ENCODE measurements at places on chromosomes 1 and 21. TPM values are rescaled to one million over a fixed set of nuclear protein-coding genes. Genes with fewer than 3 reads are reported as not detected.

Gene ERICH3
- total RNA-seq = 0.07 TPM

- H3K4me1 ChIP-seq = no peaks in the 10 kb centered on the region
- no peak for DNase-seq
- no peaks in the 10 kb centered on the region for H3K27me3 ChIP-seq
- no peak overlapping the region for H3K4me3 ChIP-seq
- no peaks in the 10 kb centered on the region for H3K36me3 ChIP-seq
These were observed 48.6 kb upstream of the KCNE1 start for GRCh38 chr21:34560609-34561008.

GRCh38 chr1:192474080-192474683 lies 101.4 kb upstream of the RGS1 start:
- no peaks in the 10 kb centered on the region for H3K36me3 ChIP-seq
- peak overlapping the region; percentile 27 for H3K27ac ChIP-seq
- no peak for DNase-seq
- no peaks in the 10 kb centered on the region for H3K27me3 ChIP-seq

DNA sequence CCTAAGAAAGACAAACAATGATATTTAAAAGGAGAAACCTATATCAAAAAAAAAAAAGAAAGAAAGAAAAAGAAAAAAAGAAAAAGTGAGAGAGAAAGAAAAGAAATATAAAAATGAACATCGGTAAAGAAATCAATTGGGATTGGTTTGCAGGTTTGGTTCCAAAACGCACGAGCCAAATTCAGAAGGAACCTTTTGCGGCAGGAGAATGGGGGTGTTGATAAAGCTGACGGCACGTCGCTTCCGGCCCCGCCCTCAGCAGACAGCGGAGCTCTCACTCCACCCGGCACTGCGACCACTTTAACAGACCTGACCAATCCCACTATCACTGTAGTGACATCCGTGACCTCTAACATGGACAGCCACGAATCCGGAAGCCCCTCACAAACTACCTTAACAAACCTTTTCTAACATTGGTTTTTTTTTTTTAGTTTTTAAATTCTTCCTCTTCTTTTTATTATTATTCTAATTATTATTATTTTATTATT lies 11.7 kb downstream of the LHX9 start:
- H3K27ac ChIP-seq = no peak overlapping the region
- H3K36me3 ChIP-seq = no peaks in the 10 kb centered on the region
- H3K27me3 ChIP-seq = no peaks in the 10 kb centered on the region
- H3K4me3 ChIP-seq = no peak overlapping the region
- no peaks in the 10 kb centered on the region for H3K4me1 ChIP-seq
- DNase-seq = no peak

DNA sequence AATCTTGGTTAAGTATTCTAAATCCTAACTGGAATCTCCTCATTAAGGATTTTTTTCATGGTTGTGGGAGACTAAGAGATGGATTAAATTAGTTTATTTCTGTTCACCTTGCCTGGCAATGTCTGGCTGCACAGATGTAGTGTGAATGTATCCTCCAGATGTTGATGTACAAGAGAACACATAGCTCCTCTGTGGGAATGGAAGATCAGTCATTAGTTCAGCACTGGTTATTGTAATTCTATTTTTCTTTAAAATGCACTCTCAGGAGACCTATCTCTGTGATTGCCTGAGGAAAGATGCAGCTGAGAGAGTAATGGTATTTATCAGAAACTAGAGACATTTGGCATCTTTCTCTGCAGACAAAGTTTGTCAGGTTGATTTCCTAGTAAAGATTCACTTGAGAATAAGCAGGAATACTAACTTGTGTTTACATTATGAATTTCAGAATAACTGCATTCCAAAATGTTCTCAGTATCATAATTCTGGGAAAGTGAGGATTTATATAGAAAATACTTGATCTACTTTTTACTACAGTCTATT lies 178.6 kb downstream of the GIPC2 start:
- no peak overlapping the region for H3K27ac ChIP-seq
- no peak for DNase-seq
- no peaks in the 10 kb centered on the region for H3K4me1 ChIP-seq
- H3K36me3 ChIP-seq = no peaks in the 10 kb centered on the region
- no peaks in the 10 kb centered on the region for H3K27me3 ChIP-seq

Gene ISG20L2
- total RNA-seq = 18.0 TPM

DNA sequence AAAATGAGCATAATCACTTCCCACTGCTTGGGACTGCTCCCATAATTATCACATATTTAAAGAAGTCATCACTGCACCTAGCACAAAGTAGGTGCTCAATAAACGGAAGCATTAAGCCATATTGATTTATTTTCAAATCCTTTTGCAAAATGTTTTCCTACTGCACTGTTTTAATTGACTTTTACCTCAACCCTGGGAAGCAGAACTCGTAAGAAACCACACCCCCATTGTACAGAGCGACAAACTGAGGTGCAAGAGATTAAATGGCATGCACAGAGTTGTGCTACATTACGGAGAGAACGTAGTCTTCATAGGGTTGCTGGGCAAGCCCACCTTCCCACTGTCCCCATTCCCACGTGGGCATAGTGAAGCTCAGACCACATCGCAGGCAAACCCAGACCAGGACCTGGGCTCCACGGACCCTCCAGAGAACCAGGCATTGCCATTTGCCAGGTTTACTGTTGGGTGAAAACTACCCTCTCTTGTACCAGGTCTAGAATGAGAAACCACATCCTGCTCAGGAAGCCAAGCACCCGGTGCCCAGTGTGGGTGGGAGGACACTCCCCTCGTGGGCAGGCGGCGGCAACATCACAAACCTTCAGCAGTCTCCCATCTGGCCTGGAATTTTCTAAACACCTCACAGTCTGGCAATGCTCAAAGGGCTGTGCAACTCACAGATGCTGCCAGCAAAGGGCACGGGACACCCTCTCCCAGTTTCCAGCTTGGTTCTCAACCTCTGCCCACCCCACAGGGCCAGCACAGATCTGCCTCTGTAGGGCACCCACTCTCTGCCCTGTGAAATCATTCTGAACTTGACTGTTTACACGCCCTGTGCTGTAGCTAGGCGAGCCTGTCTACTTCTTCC lies 8.2 kb downstream of the IFFO2 start:
- no peaks in the 10 kb centered on the region for H3K27me3 ChIP-seq
- H3K36me3 ChIP-seq = no peaks in the 10 kb centered on the region
- H3K4me1 ChIP-seq = peaks cover 78% of the 10 kb centered on the region
- no peak overlapping the region for H3K4me3 ChIP-seq
- no peak for DNase-seq
- H3K27ac ChIP-seq = peak overlapping the region; percentile 88

DNA sequence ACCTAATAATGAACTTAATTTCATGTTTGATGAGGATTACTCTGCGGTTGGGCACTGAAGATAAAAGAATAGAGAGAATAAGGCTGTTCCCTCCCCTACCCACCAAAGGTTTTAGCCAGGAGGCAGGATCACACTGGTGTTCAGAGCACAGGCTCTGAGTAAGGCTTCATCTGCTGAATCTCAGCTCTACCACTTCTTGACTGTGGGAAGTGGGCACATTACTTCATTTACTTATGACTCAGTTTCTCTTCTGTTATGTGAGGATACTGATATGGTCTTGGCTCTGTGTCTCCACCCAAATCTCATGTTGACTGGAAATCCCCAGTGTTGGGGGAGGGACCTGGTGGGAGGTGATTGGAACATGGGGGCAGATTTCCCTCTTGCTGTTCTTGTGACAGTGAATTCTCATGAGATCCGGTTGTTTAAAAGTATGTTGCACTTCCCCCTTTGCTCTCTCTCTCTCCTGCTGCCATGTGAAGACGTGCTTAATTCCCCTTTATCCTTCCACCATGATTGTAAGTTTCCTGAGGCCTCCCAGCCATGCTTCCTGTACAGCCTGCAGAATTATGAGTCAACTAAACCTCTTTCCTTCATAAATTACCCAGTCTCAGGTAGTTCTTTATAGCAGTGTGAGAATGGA lies 79.7 kb downstream of the SMYD2 start:
- H3K27ac ChIP-seq = no peak overlapping the region
- H3K27me3 ChIP-seq = no peaks in the 10 kb centered on the region
- peaks cover 18% of the 10 kb centered on the region for H3K36me3 ChIP-seq

- H3K4me1 ChIP-seq = no peaks in the 10 kb centered on the region
- H3K4me3 ChIP-seq = no peak overlapping the region
- H3K36me3 ChIP-seq = no peaks in the 10 kb centered on the region
These were observed 425.1 kb downstream of the SETD4 start for GRCh38 chr21:35635261-35635660.

DNA sequence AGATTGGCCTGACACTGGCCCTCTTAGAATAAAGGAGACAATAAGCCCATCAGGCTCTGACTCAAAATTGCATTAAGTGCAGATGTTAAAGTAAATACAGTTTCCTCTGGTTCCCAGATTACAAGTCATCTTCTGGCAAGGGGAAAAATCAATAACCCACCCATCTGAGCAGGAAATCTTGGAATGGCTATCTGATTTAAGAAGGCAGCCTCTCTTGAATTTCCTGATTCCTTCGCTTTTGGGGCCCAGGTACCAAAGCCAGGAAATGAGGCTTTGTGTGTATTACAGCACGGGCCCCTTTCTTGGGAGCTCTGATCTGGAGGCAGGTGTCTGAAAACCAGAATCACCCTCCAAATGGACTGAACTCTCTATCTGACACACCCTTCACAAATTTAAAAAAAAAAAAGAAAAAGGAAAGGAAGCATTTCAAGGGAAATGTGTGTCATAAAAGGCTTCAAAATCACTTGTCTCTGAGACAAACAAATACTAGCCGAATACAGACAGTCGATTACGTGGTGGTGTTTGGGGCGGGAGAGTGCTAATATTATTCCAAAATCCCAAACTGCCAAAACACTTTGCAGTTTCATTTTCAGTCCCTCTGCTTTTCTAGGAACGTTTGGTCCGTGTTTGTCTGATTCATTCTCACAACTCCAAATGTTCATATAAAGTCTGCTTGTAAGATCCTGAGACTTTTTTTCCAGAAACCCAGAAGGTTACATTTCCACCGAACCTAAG lies 240.9 kb upstream of the CAMK1G start:
- H3K27ac ChIP-seq = no peak overlapping the region
- no peaks in the 10 kb centered on the region for H3K4me1 ChIP-seq
- no peak for DNase-seq
- H3K36me3 ChIP-seq = no peaks in the 10 kb centered on the region
- H3K4me3 ChIP-seq = no peak overlapping the region

GRCh38 chr1:38576241-38576640 lies 283.3 kb downstream of the RRAGC start:
- H3K27ac ChIP-seq = no peak overlapping the region
- no peaks in the 10 kb centered on the region for H3K27me3 ChIP-seq
- H3K4me3 ChIP-seq = no peak overlapping the region
- H3K4me1 ChIP-seq = no peaks in the 10 kb centered on the region

DNA sequence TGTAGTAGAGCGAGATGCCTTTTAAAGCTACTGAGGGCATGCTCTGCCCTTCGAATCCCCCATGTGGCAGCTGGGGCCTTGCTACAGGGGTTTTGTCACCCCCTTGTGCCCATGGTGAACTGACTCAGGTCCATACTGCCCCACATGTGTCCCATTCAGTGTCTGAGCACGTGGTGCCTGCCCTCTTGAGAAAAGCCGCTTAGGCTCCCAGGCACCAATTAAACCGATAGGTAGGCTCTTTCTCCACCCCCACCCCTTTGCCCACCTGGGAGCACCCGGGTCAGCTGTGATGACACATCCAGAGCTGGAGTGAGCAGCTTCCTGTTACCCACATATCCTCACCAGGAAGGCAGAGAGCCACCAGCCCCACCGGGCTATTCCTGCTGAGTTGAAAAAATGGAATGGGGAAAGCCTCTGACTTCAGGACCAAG lies 30.5 kb downstream of the TMCC2 start:
- no peaks in the 10 kb centered on the region for H3K27me3 ChIP-seq
- DNase-seq = no peak
- H3K27ac ChIP-seq = no peak overlapping the region
- H3K36me3 ChIP-seq = no peaks in the 10 kb centered on the region

- no peak overlapping the region for H3K4me3 ChIP-seq
- no peaks in the 10 kb centered on the region for H3K36me3 ChIP-seq
- H3K27ac ChIP-seq = no peak overlapping the region
- no peak for DNase-seq
- H3K27me3 ChIP-seq = no peaks in the 10 kb centered on the region
These were observed 112.1 kb upstream of the NEGR1 start for GRCh38 chr1:72394457-72394856.

Gene PGLYRP4
- total RNA-seq = not detected

Gene DNASE2B
- not detected for total RNA-seq

Gene PLPPR5
- total RNA-seq = not detected

GRCh38 chr1:200464784-200465400 lies 55.1 kb upstream of the ZNF281 start:
- H3K36me3 ChIP-seq = no peaks in the 10 kb centered on the region
- H3K4me1 ChIP-seq = no peaks in the 10 kb centered on the region
- no peak for DNase-seq
- H3K4me3 ChIP-seq = no peak overlapping the region
- no peaks in the 10 kb centered on the region for H3K27me3 ChIP-seq

GRCh38 chr1:16145030-16145661 lies 10.7 kb downstream of the EPHA2 start:
- peak overlapping the region; percentile 90 for H3K27ac ChIP-seq
- H3K4me3 ChIP-seq = peak overlapping the region; percentile 33
- H3K4me1 ChIP-seq = no peaks in the 10 kb centered on the region
- peaks cover 25% of the 10 kb centered on the region for H3K36me3 ChIP-seq
- peak; percentile 76 for DNase-seq

Gene TAL1
- 3.1 TPM for total RNA-seq

GRCh38 chr1:150981177-150981804 lies 801 bp upstream of the ANXA9 start:
- H3K27me3 ChIP-seq = no peaks in the 10 kb centered on the region
- no peak overlapping the region for H3K4me3 ChIP-seq

Gene KIF14
- 0.41 TPM for total RNA-seq

- no peaks in the 10 kb centered on the region for H3K36me3 ChIP-seq
- no peak for DNase-seq
- no peak overlapping the region for H3K4me3 ChIP-seq
- no peak overlapping the region for H3K27ac ChIP-seq
- H3K27me3 ChIP-seq = no peaks in the 10 kb centered on the region
These were observed 116.7 kb downstream of the LACTBL1 start for GRCh38 chr1:22855668-22856606.

Gene CLCA1
- total RNA-seq = not detected

DNA sequence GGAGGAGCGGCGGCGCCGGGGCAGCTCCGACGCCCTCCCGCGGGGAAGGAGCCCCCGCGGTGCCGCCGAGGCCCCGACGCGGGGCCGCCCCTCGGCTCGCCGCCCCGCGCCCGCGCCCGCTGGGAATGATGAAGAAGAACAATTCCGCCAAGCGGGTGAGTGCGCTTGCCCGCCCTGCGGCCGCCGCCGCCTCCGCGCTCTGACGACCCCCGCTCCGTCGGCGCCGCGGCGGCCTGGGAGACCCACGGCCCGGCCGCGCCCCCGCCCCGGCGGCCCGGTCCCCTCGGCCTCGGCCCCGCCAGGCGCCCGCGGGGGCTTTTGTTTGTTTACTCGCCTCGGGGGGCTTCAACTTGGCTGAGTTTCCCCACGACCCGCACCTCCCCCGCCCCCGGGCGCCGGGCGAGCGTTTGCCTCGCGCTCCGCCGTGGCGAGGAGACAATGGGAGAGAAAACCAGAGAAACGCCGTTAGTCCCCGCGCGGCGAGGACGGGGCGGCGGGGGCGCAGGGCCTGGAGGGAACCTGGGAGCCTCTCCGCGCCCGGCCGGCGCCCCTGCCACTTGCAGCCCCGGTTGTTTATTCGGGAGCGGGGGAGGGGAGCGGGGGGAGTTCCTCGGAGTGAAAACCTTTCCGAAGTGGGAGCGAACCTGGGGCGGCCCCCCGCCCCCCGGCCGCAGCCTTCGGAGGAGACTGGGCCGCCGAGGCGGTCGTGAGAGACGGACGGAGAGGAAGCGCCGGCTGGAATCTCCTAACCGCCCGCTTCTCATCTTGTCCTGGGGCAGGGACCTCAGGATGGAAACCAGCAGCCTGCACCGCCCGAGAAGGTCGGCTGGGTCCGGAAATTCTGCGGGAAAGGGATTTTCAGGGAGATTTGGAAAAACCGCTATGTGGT lies 661 bp downstream of the PLEKHO1 start:
- H3K36me3 ChIP-seq = peaks cover 29% of the 10 kb centered on the region
- DNase-seq = no peak
- no peaks in the 10 kb centered on the region for H3K4me1 ChIP-seq
- H3K4me3 ChIP-seq = peak overlapping the region; percentile 87
